ENCODE measurements at places on chromosomes 11 and 22.

GRCh38 chr11:75287579-75287978 is 47.0 kb downstream of the TPBGL start:
- no peak for DNase-seq

GRCh38 chr11:75820645-75821044 is 5.6 kb downstream of the UVRAG start:
- DNase-seq = no peak

- DNase-seq = peak; percentile 25
Observed at GRCh38 chr11:80155412-80156017, 714.7 kb upstream of the TENM4 start.

DNA sequence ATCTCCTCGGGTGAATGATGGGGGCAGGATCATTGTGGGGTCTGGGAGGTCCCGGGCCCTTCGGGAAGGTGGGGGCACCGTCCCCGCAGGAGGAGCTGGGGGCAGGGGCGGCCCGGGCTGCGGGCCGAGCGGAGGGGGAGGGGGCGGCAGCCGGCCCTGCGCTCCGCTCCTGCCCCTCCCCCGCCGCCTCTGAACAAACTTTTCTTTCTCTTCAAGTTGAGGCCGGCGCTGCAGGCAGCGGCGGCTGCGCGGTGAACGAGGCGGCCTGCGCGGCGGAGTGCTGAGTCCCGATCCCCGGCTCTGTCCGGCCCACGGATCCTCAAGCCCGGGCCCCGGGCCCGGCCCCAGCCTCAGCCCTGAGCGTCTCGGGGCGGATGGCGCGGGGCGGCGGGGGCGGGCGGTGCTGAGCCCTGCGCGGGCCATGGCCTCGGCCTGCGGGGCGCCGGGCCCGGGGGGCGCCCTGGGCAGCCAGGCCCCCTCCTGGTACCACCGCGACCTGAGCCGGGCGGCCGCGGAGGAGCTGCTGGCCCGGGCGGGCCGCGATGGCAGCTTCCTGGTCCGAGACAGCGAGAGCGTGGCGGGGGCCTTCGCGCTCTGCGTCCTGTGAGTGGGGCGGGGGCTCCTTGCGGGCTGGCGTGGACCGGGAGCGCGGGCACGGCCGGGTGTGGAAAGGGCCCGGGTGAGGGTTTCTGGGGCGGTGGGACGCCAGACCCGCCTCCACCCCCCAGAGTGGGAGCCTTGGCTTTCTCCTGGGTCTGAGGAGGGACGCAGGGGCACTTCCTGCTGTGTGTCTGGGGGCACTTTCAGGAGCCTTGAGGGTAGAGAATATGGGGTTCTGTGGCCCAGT is at the start of gene INPPL1:
Gene INPPL1 (plus strand): TSS at position 204 of the 847 bp plus-strand sequence. CDS start 218 bp downstream, at position 422.
- DNase-seq = no peak

GRCh38 chr22:39013942-39014722 is at the start of gene APOBEC3C:
Gene APOBEC3C (plus strand): TSS chr22:39014257. CDS start chr22:39014363, 106 bp downstream.
- DNase-seq = peak; percentile 87

GRCh38 chr11:71172680-71173079 is 79.7 kb downstream of the SHANK2 start:
- no peak for DNase-seq

DNA sequence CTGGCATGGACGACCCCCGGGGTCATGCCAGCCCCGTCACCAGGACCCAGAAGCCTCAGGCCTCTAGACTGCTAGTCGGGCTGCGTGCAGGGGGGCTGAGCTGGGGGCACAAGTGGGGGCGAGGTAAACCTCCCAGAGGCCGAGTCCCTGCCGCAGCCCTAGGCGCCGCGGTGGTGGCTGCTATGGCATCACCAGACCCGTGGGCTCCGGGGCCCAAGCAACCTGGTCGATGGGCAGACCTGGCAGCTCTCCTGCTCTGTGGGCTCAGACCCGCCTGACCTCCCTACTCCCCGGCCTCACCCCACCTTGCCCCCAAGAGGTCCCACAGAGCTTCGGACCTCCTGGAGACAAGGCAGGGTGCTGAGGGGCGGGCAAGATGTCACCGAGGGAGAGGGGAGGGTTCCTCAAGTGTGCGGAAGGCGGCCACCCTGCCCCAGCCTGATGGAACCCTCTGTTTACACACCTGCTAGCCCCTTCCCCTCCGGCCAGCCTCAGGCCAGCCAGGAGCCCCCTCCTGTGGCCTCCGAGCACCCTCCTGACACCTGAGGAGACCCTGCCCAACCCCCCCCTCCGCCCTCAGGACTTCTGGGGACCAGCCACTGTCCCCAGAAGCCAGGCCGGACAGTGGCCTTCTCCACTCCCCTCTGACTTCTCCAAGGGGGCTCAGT is 9.4 kb downstream of the IGF2 start:
- no peak for DNase-seq

GRCh38 chr22:39746600-39747262 is 146.8 kb downstream of the ENTHD1 start:
- DNase-seq = no peak

GRCh38 chr11:1109101-1109917 is 34.6 kb downstream of the MUC2 start:
- no peak for DNase-seq

GRCh38 chr22:17113600-17113999 is 7.6 kb downstream of the TMEM121B start:
- DNase-seq = no peak

GRCh38 chr11:83922318-83922717 is 636.2 kb upstream of the CCDC90B start:
- DNase-seq = no peak

DNA sequence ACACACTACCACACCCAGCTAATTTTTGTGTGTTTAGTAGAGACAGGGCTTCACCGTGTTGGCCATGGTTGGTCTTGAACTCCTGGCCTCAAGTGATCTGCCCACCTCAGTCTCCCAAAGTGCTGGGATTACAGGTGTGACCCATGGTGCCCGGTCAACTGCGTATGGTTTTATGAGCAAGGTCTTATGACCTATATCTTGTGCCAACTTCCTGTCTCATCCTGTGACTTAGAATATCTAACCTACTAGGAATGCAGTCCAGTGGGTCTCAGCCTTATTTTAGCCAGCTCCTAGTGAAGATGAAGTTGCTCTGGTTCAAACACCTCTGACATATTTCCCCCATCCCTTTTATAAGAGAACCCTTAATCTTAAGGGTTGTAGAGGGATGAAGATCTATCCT is 66.1 kb upstream of the OR5AN1 start:
- DNase-seq = no peak

DNA sequence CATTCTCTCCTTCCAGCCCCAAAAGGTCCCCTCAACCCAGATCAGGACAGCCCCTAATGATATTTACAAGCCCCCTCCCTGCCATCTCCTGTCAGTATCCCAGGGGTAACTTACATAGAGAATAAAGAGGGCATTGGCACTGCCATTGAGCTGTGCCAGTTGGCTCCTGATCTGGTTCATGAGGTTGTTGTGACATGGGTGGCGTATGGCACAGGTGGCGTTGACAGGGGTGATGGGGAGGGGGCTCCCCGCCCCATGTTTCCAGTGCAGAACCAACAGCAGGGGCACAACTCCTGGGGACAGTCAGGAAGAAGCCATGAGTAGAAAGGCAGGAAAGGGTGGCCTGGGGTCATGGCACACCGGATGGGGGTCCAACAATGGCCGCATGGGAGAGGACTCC is 1.9 kb downstream of the LIF start:
- no peak for DNase-seq

GRCh38 chr11:45610627-45611026 is 54.8 kb downstream of the CHST1 start:
- no peak for DNase-seq

DNA sequence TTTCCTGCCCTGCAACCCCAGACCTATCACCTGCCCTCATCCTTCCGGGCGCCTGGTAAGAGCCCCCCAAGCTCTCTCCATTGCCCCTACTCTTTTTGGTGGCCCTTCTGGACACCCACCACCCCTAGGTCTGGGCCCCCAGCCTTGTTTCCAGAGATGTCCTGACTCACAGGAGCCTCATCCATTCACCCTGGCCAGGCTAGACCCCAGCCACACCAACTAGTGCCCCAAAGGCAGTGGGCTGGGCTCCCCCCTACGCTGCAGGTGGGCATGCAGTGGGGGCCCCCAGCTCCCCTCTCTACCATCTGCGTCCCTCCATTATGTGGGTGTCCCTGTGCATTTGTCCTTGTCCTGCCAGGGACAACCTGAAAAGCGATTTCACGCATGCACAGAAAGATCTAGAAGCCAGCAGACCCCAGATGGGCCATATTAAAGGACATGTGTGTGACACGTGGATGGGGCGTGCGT is 1.4 kb downstream of the MRGPRF start:
- no peak for DNase-seq

DNA sequence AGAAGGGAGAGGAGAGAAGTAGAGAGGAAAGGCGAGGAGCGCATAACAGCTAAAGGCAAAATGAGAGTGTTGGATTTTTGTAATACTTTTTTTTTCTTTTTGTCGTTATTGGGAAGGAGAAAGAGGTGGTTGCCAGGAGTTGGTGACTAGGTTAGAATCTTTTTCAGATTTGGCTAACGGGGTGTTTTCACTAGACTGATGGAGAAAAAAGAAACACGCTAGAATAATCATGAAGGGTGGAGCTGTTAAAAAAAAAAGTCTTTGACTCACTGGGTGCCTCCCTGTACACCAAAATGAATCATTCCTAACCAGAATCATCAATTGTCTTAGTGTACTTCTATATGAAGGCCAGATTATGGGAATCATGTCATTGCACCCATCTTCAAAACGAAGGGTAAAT is 12.7 kb downstream of the BLID start:
- DNase-seq = no peak

DNA sequence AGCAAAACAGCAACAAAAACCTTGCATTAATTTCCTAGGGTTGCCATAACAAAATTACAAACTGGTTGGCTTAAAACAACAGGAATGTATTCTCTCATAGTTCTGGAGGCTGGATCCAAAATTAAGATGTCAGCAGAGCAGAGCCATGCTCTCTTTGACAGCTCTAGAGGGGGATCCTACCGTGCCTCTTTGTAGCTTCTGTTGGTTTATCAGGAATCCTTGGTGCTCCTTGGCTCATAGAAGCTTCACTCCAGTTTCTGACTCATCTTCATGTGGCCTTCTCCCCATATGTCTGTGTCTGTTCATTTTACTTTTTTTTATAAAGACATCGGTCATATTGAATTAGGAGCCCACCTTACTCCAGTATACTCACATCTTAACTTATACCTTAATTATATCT is 90.5 kb upstream of the POU2AF2 start:
- DNase-seq = no peak
